CD4-positive, alpha-beta T cell treated with Interleukin-15 for 4 hours (primary cell): ENCODE measurements at places on chromosomes 1 and 21.
A peak's percentile ranks its signal among the peaks of the same experiment; 100 is the strongest.

DNA sequence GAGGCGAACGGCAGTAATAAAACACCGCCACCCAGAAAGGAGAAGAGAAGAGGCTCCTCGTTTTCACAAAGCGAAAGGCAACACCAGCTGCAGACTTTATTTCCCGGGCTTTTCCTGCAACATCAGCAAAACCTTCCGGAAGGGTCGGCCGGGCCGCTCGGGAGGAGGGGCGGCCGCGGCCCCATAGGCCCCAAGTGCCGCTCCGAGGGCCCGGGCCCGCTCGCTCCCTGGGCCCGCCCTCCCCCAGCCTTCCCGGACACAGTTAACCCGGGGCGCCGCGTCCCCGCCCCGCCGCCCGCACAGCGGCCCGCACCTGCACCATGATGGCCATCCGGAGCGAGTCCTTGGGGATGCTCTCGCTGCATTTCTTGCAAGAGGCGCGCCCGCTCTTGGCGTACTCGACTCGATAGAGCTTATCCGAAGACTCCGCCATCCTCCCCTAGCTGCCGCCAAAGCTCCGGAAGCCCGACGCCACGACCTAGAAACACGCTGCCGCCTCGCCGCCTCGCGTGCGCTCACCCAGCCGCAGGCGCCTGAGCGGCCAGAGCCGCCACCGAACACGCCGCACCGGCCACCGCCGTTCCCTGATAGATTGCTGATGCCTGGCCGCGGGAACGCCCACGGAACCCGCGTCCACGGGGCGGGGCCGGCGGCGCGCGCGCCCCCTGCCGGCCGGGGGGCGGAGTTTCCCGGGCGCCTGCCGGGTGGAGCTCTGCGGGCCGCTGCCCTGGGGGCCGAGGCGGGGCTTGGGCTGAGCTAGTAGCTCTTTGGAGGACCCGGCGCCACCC, at the start of gene PARP1:
Gene PARP1 (minus strand): TSS at position 597 of the 788 bp plus-strand sequence. CDS start 164 bp downstream, at position 433.
- peak; percentile 89 for DNase-seq

DNA sequence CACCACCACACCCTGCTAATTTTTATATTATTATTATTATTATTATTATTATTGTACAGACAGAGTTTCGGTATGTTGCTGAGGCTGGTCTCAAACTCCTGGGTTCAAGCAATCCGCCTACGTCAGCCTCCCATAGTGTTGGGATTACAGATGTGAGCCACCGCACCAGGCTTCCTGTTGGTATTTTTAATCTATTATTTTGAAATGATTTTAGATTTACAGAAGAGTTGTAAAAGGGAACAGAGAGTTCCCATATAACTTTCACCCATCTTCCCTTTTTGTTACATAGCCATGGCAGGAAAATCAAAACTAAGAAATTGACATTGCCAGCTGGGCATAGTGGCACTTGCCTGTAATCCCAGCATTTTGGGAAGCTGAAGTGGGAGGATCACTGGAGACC, 42.9 kb upstream of the CITED4 start:
- DNase-seq, result no peak

GRCh38 chr1:222791006-222791710, 23.7 kb upstream of the DISP1 start:
- no peak for DNase-seq

- DNase-seq, result no peak
These were observed 11.3 kb downstream of the LRRC47 start for GRCh38 chr1:3785045-3785444.

GRCh38 chr21:15279482-15279881, 214.7 kb upstream of the NRIP1 start:
- no peak for DNase-seq

- DNase-seq, result no peak
These were observed 452.6 kb upstream of the CAMK1G start for GRCh38 chr1:209130886-209131285.

DNA sequence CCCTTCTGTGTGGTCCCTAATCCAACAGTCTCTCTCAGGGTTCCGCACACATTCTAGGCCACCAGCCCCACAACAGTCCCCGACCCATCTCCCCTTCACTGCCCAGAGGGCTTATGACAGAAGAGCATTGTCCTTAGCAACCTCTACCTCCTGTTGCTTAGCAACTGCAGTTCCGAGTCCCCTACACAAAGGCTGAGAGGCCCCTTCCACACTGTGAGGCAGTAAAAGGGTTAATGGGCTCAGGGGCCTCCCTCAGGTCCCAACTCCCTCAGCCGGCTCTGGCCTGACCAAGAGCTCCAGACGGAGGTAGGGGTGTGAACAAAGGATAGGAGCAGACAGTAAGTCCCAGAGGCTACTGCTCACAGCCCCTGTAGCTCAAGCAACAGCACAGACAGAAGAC, 4.3 kb downstream of the IGSF9 start:
- no peak for DNase-seq

DNA sequence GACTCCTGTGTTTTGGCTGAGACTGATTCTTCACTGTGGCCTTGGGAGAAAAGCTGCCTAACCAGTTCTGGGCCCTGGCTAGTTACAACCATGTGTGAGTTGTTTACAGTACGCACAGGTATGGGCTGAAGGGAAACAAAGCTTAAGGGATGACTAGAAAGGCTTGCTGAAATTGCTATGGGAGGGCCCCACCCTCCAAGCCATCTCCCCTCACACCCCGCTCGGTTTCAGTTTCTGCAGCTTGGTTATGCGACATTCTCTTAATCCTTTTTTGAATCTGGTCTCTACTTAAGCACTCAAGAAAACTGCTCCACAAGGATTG, 43.1 kb downstream of the PBX1 start:
- DNase-seq, result no peak

DNA sequence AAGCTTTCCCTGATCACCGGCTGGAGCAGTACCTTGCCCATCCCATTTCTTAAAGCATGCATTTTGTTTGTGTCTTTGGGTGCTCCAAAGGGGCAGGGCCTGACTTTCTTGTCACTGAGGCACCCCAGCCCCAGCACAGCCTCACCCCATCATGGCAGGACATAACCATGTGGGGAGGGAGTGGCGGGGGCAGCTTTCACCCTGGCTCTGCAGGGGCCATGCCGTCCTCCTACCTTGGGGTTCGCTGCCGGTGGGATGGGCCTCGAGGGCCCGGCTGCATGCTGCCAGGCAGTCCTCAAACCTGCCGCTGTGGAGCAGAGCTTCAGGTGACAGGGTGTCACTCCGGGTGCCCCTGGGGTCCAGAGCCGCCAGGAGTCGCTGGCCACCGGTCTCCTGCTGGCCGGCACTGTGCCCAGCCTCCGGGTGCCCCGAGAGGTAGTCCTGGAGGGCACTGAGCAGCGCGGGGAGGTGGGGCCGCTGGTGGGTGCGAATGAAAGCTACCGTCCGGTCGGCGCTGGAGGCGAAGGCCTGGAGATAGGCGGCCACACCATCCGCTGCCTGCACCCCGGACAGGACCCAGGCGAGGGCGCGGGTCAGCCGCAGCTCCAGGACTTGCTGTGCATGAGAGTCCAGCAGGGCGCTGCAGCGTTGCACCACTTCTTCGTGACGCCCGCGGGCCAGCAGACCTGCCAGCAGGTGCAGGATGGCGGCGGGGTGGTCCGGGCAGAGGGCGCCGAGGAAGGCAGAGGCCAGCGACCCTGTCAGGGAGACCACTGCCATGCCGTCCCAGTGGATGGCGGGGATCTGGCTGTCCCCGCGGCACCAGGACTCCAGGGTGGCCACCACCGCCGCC, 1.5 kb downstream of the TTC34 start:
- DNase-seq, result no peak

GRCh38 chr1:43446881-43447835, 6.6 kb downstream of the HYI start:
- DNase-seq, result no peak

DNA sequence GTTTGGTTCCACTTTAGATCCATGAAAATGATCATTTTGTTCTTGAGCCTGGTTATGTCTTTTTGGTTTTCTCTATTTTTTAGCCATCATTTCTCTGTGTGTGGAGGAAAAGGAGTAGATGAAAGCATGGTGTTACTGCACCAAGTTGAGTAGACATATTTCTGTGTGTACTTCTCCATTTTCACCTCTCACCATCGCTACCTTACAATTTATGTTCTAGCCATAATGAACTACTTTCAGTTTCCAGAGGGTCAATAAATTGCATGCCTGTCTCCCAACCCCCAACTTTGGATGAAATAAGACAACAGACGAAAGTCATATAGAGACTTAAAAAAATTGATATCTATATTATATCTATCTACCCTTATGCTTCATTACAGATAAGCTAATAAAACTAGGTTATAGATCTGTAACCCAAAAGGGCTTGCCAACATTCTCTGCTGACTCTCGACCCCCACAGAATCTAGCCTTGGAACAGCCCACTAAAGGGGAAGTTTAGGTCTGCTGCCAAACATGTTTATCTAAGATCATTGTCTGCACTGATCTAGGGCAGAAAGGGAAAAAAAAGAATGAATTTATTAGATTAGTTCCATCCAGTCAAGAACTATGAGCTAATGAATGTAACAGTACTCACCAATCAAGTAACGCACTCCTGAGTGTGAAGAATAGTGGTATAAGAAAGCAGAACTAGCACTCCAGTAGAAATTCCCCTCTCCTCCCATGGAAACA, 7.5 kb upstream of the MAN1A2 start:
- DNase-seq, result no peak

DNA sequence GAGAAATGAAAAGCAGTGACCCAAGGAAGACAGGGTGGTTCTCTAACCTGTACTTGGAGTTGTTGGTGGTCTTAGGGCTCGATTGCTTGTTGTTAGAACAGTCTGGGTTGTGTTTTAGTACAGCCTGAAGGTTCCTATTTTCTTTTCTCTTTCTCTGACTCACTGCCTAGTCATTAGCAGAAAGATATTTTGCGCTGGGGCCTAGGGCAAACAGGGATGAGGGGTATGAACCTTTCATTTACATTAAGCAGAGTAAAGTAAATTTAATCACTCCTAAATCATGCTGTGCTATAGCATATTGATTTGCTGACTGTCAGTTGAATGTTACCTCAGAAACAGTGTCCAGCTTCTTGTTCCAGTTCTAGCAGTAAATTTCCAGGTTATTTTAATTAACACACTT, 197.2 kb downstream of the RWDD3 start:
- DNase-seq, result no peak

DNA sequence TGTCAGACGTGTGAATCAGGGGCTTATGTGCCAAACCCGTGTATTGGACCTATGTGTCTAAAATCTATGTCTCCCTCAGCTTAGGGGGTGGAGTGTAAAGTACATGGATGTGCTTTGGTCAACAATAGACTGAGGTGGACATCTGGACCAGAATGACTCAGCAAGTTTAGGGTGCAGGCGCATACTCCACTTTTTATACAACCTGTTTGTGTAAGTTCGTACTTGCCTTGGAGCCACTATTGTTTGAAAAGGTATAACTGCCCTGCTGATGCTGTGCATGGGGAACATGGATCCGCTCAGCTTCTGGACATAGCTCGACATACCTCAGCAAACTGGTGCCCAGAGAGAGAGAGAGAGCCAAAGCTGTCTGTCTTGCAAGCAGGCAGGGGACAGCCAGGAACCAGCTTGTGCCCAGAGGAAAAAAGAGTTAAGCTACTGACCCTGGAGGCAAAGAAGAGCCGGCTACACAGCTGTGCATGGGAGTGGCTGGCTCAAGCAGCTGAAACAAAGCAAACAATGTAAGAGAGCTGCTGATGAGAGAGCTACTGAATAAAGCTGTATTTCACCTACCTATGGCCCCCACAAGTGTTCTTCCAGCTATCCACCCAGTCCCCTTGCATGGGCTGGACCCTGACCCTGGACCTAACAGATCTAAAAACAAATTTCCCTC, 41.2 kb downstream of the GJA5 start:
- no peak for DNase-seq

DNA sequence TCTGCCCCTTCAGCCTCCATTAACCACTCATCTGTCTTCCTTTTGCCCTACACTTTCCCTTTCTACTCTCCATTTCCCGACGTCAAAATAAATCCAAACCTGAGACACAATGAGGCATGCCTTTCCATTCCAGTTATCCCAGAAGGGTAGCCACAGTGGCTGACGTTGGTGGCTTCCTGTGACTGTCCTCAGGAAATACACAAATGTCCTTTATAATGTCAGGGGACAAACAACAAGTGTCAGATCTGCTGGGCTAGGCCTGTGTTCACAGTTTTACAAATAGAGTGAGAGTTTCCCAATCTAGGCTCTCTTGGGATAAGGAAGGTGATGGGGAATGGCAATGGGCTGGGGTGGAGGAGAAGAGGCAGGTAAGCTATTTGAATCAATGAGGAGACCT, 135.3 kb downstream of the BRINP2 start:
- DNase-seq, result no peak

GRCh38 chr1:179278920-179279319, 14.7 kb upstream of the SOAT1 start:
- no peak for DNase-seq
